ENCODE measurements at places on chromosomes 3 and 15.
A peak's percentile ranks its signal among the peaks of the same experiment; 100 is the strongest.

GRCh38 chr15:55003965-55004873, 192.5 kb downstream of the RSL24D1 start:
- DNase-seq: no peak

DNA sequence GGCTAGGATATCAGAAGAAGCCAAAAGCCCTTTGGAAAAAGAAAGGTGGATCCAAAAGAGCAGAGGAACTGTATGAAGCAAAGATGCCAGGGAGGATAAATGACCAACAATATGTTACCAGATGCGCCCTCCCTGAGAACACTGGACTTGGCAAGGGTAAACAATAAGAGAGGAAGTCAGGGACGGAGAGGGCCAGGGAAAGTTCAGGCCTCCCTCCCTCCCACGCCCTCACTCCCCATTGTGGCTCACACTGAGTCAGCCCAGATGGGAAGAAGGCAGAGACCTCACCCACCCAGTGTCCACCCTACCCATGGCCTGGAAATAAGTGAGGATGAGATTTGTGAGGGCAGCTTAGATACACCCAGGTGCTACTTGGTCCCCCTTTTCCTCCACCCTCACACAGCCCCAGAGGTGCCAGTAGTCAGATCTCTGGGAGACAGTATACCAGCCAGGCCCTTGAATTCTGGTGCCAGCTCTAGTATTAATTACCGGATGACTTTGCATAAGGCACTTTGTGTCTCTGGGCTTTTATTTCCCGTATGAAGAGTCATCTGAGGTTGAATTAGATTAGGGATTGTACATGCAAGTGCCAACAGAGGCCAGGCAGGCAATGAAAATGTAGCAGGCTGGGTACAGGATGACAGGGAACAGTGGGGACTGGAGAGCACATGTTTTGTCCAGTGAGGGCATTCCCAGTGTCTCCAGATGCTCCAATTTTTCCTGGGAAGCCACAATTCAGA, 35.1 kb upstream of the FRMD4B start:
- DNase-seq: no peak

DNA sequence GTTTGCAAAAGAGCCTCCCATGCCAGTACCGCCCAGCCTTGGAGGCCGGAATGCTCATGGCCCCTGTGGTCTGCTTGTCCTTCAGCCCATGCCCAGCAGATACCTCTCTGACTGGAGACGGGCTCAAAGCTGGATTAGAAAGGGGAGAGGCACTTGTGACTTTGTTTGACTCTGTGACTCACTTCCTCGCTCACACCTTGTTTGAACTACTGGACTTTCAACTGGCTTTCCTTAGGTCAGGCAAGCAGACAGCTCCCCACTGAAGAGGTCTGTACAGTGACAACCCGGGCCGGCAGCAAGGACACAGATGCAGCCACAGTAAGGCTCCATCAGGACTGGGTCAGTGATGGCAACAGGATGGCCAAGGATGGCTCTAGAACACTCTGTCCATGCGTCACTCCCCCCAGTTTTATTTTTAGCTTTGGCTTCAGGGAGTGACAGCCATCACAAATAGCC, 98.6 kb upstream of the ABHD17C start:
- no peak for DNase-seq

DNA sequence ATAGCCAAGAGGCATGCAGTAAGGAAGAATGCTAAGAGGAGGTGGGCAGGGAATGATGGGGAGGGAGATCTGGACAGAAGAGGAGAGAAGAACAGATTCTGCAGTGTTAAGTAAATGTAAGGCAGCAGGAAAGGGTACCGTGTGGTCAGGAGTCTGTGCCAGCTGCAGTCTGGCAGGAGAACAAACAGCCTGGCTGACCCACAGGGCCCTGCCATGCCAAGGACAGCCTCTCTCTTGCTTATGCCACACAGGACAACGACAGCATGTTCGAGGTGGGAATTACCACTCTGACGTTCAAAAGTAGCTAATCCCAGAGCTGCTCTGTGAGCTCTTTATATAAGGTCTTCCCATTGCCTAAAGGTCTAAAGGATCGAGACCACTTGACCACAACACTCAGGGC, 31.3 kb downstream of the DAPK2 start:
- no peak for DNase-seq

DNA sequence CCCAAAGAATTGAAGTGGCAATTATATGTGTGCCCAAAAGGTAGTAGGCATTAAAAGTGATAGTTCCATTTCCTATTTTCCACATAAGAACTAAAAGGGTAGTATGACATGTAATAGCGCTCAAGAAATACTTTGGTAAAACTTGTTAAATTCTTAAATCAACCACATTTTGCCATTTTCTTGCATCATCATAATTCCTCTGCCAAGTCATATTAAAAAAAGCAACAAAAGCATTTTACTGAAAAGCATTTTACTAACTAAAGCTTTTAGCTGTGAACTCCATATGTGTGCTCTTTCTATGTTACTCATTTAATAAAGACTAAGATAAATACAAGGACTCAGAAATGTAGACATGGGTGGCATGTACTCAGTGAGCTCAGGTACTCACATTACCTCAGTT, 70.1 kb downstream of the GPR160 start:
- DNase-seq: no peak

DNA sequence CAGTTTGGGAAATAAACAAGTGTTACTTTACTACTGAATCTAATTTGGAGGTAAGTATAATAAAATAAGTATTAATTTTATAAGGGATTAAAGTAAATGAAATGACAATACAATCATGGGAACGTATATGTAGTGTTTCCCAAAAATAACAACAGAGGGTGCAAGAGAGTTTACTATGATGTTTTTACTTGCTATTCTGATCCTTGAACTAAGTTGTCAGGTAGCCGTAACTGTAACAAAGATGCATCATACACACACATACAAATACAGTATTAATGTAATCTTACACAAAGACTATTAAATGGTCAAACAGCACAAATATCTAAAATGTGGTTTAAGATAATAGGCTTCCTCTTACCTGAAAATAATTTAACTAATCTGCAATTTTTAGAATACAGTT, 311.4 kb downstream of the TBC1D5 start:
- DNase-seq: peak; percentile 37

DNA sequence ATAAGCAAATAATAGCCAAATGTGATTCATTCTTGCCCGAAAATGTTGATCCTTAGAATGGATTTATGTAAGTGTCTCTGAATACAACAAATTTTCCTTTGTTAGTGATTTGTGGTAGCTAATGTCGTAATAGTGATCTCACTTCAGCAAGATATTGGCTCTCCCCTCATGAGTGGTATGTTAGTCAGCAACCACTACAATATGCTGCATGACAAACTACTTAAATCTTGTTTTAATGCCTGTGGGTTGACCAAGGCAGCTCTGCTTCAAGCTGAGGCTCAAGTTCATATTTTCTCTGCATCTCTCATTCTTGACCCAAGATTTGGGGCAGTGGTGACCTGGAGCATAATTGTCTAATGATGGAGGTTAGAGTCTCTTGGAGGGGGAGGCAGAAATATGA, 49.8 kb upstream of the GALNT15 start:
- no peak for DNase-seq

GRCh38 chr3:5791558-5791957, 604.1 kb downstream of the EDEM1 start:
- DNase-seq: no peak

GRCh38 chr15:101393172-101393571, 96.3 kb downstream of the PCSK6 start:
- no peak for DNase-seq

DNA sequence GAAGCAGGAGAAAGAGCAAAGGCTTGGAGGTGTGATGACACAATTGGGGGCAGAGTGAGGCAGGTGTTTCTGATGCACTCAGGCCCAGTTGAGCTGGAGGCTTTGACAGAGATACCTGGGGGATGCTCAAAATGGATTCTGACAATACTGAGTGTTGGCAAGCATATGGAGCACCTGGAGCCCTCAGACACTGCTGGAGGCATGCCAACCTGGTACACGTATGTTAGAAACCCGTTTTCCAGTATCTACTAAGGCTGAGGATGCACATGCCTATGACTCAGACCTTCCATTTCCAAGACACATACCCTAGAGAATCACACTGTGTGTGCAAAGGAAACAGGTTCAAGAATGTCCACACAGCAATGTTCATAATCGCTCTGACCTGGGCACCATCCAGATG, 58.7 kb downstream of the WNT7A start:
- DNase-seq: no peak
